ENCODE measurements at places on chromosomes 3 and 15.

DNA sequence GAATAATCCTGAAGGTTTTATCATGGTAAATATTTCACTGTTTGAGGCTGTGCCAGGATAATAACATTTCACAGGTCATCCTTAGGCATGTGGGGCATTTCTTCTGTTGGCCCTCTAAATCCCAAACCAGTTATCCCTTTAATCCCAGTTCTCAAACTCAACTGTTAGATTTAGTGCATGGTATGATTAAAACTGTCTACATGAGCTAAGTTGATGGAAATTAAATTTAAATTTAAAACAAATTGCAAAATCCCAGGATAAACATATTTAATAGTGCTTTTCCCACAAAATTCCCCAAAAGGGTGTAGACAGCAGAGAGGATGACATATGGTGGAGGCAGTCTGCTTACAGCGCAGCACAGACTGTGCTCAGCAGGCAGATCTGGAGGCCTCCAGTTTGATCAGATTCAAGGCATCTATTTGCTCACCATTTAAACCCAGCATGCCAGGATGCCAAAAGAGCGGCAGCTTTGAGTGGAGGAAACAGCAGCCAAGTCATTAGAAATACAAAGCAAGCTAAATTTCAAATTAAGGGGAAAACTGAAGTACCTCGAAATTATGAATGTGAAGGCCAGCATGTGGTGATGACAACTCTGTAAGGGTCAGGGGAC lies 325.8 kb downstream of the KCNH8 start:
- no peak for DNase-seq

- DNase-seq = no peak
Observed at GRCh38 chr3:89072642-89073041, 34.8 kb upstream of the EPHA3 start.

- DNase-seq = no peak
Observed at GRCh38 chr3:141816958-141817357, 53.8 kb downstream of the GRK7 start.

DNA sequence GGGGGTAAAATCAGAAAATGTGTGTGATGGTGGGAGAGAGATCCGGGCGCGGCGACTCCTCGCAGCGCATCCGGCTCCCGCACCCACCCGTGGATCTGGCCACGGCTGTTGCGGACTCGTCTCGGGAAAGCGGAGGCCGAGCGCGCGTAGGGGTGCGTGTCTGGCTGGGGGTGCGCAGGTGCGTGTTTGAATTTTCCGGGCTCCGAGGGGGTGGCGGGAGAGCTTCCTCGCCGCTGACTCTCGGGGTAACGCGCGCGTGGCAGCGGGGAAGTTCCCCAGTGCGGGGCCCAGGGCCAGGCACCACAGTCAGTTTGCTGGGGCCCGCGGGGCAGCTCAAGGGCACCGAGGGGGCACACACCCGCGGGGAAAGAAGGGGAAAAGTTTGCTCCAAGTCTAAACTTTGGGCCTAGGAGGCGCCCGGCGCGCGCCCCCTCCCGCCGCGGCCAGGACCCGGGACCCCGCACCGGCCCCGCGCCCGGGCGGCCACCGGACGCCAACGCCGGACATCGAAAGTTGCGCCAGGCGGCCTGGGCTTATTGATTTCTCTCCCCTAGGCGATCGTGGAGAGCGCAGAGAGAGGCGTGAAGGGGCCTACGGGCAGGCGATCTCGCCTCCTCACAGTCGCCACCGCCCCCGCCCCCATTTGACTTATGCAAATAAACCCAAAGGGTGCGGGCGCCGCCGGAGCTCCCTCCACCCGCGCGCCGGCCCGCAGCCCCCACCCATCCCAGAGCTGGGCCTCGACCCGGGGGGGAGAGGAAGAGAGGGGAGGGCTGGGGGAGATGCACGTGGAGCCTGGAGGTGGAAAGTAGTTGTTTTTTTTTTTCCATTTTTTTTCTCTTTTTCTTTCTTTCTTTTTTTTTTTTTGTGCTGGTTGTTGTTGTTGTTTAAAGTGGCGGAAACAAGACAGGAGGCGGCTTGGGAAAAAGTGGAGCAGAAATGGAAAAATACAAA lies 639 bp downstream of the FOXP1 start:
- DNase-seq = peak; percentile 77

- no peak for DNase-seq
Observed at GRCh38 chr3:103554451-103554850, 1119.6 kb downstream of the ZPLD1 start.

DNA sequence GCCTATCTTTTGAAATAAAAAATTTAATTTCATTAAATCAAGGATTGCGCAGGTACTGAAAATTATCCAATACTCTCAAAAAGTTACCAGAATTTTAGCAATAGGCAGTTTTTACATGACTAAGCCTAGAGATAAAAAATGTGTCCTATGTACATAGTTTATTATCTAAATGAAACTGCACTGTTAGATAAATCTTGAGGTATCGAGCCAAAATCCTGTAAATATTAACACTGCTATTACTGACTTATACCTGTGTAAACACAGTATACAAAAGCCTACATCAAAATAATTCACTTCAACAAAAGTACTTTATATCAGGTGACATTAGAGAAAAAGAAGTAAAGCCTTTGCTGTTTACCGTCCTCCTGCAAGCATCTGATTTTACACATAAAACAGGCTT lies 60.7 kb downstream of the TASOR start:
- no peak for DNase-seq

- no peak for DNase-seq
Observed at GRCh38 chr3:15292765-15293522, 39.4 kb downstream of the SH3BP5 start.

DNA sequence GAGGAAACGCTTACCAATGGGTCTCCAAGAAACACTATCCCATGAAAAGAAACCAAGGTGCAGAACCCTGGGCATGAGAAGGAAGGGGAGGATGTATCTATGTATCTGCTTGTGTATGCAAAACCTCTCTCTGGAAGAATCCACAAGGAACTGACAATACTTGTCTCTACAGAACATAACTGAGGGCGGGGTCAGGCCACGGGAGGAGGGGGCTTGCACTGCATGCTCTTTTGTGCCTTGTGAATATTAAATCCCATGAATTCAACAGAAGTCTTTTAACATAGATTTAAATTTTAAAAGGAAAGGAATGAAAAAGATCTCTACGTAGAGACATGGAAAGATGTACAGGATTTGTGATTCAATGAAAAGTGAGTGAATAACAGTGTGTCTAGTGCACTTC lies 57.8 kb downstream of the RPN1 start:
- no peak for DNase-seq

DNA sequence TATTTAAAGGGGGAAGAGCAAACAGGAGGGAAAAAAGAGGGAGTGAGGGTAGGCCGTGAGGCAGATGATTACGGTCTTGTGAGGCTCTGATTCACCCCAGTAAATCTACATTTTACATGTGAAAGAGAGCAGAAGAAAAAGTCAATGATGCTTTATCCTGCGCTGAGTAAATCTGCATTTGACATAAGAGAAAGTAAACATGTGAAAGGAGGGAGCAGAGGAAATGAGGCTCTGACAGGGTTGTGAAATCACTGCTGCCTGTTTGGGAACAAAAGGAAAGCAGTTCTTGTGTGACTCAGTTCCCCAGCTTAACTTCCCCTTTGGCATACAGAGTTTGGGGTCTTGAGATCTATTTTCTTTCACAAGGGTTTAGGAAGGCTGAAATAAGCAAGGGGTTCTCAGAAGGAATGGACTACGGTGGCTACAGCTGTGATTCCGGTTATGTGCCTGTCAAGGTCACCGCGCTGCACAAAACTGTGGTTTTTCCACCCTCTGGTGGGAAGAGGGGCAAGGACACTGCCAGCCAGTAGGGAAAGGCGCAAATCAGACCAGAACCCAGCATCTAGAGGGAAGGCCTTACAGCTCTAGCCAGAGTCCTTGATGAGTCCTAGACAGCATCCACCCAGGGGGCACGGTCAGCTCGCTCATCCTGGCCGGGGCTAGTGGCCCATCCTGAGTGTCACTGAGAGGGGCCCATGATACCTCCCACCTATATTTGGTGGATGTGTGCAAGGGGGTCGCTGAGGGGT lies 18.9 kb upstream of the HCN4 start:
- DNase-seq = no peak

- DNase-seq = no peak
Observed at GRCh38 chr3:29169451-29169850, 111.4 kb upstream of the RBMS3 start.

DNA sequence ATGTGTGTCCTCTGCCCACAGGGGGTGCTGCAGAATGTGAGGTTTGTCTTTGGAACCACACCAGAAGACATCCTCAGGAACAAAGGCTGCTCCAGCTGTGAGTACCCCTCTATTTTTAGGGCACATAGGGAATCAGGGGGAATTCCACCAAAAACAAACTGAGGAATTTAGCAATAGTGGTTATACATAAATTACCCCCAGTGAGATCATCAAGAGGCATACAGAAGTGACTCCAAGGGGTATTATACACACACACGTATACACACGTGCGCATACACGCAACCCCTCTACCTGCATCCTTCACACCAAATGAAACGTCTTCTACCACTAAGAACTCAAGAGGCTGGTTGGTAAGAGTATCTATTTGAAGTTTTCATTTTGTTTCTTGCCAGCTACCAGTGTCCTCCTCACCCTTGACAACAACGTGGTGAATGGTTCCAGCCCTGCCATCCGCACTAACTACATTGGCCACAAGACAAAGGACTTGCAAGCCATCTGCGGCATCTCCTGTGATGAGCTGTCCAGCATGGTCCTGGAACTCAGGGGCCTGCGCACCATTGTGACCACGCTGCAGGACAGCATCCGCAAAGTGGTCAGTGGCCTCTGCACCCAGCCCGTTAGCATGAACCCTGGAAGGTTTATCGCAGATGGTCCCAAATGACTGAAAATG lies 2.9 kb downstream of the THBS1 start:
- no peak for DNase-seq

DNA sequence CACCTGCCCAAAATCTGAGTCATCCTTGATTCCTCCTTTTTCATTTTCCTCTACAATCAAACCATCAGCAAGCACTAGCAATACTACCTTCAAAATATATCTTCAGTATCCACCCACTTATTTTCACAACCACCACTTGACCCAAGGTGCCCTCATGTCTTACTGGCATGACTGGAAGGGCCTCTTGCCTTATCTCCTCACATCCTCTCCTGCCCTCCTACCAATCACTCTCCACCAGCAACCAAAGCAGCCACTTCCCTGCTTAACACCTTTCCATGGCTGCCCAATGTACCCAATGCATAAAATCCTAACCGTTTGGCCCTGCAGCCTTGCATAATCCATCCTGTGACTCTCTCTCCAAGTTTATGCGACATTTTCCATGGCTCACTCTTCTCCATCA lies 76.0 kb downstream of the MTHFS start:
- no peak for DNase-seq

DNA sequence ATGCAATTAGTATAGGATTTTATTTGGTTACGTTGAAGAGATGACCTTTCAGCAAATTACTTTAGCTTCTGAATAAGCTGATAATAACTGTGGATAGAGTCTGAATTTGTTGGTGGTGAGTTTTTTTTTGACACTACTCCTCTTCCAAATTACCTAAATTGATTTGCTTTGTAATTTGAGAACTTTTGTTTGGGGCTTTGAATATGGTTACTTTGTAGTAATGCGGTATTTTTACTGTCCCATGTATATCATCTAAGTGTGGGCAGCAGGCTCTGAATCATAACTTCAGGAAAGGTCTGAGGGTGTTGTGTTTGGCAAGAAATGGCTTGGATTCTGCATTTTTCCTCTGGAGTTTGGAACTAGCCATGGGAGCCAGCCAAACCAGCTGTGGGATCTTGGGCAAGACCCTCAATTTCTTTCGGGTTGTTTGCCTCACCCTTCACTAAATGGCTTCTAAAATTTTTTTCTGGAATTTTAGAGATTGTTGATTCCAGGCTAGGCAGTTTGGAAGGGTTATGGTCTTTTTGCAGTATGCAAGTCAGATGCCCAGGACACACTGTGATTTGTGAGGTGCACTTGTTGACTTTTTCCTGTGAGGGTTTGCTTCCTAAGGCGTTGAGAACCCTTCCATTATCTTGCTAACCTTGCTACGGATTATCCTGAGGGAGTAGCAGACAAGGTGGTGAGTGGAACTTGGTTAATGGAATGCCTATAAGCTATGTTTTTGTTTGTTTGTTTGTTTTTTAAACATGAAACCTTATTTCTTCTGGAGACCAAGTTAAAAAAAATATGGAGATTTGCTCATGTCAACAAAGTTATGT lies 10.4 kb downstream of the PTPRG start:
- DNase-seq = peak; percentile 39

All from H1 (cell line).